ENCODE measurements at places on chromosomes 6 and 20.

- DNase-seq, result no peak
Measured at GRCh38 chr20:31605902-31606803, 1.1 kb downstream of the ID1 start.

- DNase-seq, result no peak
Measured at GRCh38 chr6:87702589-87702945, 534 bp upstream of the AKIRIN2 start.

GRCh38 chr20:61292821-61293612 is 41.0 kb downstream of the CDH4 start:
- no peak for DNase-seq

- DNase-seq, result peak; percentile 56
Measured at GRCh38 chr6:28137505-28137981, 4.1 kb upstream of the ZKSCAN8 start.

- no peak for DNase-seq
Measured at GRCh38 chr20:57471496-57472372, 53.2 kb downstream of the CTCFL start.

- no peak for DNase-seq
Measured at GRCh38 chr6:15207923-15208322, 37.9 kb upstream of the JARID2 start.

DNA sequence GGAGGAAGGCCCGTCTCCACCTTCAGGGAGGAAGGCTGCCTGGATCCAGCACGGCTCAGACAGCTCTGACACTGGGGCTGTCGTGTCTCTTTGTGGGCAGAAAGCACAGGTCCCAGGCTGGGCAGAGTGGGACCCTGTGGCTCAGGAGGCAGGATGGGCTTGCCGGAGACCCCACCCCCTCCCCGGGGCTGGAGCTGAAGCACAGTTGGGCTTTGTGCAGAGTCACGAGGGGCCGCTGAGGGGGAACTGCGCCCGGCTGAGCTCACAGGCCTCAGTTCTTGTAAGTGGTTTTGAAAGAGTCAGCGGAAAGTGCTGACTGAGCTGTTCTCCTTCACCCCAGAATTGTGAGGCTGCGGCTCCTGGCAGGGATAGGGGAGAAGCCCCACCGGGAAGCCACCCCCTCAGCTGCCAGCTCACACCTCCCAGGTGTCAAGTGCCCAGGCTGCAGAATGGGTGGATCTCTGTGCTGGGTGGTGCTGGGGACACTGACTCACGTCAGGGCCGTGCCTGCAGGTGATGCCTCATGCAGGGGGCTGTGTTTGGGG is 145.5 kb upstream of the RNF24 start:
- peak; percentile 18 for DNase-seq

GRCh38 chr20:23147964-23148730 is 62.0 kb upstream of the CD93 start:
- no peak for DNase-seq

- no peak for DNase-seq
Measured at GRCh38 chr20:60465993-60466686, 507.9 kb downstream of the CDH26 start.

Measured in CD4-positive, alpha-beta T cell treated with Interleukin-2 at 100 ng/mL for 4 hours (primary cell).